ENCODE measurements at places on chromosomes 7 and 10. TPM values are rescaled to one million over a fixed set of nuclear protein-coding genes. Genes with fewer than 3 reads are reported as not detected.

The VWA2 gene
- total RNA-seq = not detected

GRCh38 chr10:83045731-83046130 lies 1093.6 kb upstream of the GHITM start:
- DNase-seq = no peak

GRCh38 chr7:130152493-130153210 lies 52.6 kb downstream of the TMEM209 start:
- no peak for DNase-seq

GRCh38 chr7:109713366-109713765 lies 1143.7 kb downstream of the DNAJB9 start:
- no peak for DNase-seq

GRCh38 chr10:48934672-48935501 lies 4.8 kb downstream of the LRRC18 start:
- DNase-seq = no peak

The THSD7A gene
- total RNA-seq = under 0.01 TPM

DNA sequence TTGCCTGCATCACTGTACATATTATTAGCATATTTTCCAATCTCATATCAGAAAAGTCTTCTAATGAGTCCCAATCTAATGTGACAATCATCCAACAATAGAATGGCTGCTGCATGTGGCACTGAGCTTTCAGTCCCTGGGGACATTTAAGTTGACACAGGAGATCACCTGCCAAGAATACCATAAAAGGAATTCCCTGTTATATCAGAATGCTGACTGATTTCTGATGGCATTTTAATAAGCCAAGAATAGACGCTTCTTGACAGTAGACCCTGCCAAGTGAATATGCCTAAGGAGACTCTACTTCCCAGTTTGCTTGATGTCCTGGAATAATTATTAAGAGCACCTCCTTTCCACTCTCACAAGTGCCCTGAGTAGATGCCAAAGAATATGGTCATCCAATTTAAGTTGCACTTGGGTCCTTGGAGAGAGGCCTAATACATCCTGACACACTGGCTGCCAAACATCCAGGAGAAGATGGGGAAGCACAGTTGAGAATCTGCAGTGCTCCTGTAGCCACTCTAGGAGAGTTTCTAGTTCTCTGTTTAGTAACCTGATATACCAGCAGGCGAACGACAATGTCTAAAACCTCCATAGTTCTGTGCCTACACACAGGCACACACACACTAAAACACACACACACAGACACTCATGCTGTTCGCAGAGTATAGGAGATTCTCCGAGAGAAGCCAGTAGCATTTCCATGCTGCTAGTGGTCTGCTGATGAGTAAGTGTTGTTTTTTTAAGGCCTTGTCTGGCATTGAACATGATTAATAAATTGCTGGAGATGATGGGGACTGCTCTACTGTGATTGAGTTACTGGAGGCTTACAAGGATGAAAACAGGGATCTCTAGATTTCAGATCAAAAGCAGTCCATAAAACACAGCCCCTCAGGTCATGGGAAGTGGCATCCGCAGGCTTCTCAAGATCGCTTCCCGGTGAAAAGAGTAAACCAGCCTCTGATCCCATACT lies 369.6 kb downstream of the KCNMA1 start:
- no peak for DNase-seq

- peak; percentile 73 for DNase-seq
Observed at GRCh38 chr10:72274730-72275350, 1.1 kb downstream of the DDIT4 start.

DNA sequence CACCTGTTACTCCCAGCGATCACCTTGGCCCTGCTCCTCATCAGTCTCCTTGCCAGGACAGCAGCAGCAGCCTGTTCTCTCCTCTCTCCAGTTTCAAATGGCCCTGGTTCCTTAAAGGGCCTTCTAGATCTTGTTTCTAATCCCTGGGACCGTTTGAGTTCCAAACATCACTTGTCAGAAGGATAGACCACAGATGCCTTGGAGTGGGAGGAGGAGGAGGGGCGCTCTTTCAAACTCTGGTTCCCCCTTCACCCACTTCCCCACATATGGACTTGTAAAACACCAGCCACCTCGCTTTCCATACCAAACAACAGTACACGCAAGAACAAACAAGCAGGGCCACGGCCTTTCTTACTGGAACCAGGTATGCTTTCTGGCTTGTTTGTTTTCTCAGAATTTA lies 104.8 kb downstream of the PLXNA4 start:
- DNase-seq = no peak

The SLC39A12 gene
- not detected for total RNA-seq

DNA sequence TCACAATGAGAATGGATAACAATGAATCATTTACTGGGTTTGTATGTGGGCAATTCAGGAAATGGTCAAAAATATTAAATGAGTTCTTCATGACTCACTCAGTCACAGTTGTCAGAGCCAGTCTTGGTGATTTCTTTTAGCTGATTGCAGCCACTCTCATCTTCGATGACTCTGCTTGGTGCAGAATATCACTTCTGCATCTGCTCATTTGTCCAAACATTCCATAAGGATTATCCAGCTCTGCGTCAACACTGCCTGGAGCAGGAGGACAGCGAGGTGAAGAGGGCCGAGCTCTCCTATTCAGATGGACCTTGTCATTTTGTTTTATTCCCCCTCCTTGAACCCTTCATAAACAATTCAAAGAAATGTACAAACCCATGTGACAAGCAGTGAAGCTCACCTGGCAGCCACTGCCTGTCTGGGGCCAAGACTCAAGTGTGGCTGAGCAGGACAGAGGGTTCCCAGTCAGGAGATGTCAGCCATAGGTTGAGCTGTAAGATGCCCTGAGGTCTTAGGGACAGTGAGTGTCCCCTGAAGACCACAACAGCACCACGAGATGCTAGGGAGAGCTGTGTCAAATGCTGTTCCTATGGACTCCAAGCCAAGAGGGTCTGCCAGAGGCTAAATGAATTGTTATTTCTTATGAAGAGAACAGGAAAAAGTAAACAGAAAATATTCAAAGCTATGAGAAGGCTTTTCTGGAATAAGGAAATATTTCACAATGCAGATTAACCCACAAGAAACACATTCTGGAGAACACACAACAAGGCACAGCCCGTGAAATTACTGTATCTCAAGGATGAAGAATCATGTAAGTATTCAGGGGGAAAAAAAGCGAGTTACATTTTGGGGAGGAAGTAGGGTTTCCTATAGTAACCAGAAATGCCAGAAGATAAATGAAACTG lies 33.1 kb upstream of the EGFR start:
- peak; percentile 100 for DNase-seq

GRCh38 chr10:94213980-94214379 lies 148.8 kb downstream of the NOC3L start:
- DNase-seq = no peak

DNA sequence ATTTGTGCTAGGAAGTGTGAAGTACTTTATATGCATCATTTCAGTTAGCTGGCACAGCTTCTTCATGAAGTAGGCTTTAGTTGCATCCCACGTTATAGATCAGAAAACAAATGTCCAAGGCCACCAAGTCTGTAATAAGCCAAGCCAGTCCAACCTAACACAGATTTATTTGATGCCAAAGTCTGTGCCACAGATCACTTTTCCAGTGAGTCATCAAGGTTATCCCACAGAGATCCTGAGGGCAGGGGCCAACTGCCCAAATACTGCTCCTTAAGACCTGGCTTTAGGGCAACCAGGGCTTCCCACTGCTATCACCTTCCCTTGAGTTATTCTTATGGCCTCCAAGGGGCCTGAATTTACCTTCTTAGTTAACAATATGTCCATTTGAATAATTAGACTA lies 1340.4 kb downstream of the XPNPEP1 start:
- DNase-seq = no peak

The GALNT17 gene
- total RNA-seq = not detected

- DNase-seq = no peak
Observed at GRCh38 chr7:124843336-124843735, 77.7 kb upstream of the GPR37 start.

DNA sequence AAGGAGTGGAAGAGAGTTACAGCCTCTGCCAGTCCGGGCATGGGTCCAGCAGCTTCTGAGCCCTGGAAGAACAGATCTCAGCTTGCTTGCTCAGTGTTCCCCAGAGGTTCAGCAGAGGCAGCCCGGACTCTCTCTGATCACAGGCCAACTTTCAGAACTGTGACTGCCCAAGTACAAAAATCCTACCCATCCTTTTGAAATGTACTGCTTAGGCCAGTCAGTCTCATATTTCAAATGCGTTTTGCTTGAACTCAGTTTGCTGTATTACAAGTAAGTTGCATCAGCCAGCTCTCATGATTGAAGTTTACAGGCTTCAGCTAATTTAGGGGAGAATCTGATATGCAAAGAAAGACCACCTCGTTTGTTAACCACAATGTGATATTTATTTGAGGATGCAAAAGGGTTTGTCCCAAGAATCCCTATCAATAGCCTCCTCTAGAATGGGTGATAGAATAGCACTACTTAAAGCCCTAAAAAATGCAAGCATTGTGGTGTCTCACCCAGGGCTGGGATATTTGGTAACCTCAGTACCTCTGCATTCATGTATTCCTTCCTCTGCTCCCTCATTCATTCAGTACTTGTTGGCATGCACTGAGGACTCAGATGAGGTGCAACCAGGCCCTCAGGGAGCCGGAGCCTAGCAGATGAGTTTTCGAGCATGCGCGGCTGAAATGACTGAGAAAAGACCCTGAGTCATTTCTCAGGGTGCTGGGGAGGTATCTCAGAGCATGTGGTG lies 7.0 kb downstream of the AIMP2 start:
- DNase-seq = peak; percentile 90

Data from LHCN-M2 (cell line).